GM12878 (cell line): ENCODE measurements at places on chromosomes 3 and 15. TPM values are rescaled to one million over a fixed set of nuclear protein-coding genes. Genes with fewer than 3 reads are reported as not detected.

Gene ANKRD63
- not detected in 2 replicates for total RNA-seq

Gene GOLGA8T
- not detected in 2 replicates for total RNA-seq

DNA sequence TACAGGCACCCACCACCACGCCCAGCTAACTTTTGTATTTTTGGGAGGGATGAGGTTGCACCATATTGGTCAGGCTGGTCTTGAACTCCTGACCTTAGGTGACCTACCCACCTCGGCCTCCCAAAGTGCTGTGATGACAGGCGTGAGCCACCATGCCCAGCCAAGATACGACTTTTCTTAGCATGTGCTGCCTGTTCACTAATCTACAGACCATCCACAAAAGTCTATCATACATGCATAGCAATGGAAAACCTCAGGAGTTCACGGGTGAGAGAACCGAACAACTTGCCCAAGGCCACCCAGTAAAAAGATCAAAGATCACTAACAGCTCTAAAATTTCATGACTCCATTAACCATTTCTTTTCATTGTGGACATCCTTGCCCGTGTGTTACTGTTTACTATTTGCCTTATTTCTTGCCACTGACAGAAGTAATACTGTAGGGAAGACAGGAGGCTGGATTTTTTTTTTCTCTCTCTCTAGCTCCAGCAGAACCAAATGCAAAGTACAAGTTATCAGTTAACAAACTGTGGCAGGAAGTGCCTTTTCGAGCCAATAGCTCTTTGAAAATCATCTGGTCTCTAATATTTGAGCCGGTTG, 92.3 kb downstream of the FOXP1 start:
- no peak for DNase-seq

DNA sequence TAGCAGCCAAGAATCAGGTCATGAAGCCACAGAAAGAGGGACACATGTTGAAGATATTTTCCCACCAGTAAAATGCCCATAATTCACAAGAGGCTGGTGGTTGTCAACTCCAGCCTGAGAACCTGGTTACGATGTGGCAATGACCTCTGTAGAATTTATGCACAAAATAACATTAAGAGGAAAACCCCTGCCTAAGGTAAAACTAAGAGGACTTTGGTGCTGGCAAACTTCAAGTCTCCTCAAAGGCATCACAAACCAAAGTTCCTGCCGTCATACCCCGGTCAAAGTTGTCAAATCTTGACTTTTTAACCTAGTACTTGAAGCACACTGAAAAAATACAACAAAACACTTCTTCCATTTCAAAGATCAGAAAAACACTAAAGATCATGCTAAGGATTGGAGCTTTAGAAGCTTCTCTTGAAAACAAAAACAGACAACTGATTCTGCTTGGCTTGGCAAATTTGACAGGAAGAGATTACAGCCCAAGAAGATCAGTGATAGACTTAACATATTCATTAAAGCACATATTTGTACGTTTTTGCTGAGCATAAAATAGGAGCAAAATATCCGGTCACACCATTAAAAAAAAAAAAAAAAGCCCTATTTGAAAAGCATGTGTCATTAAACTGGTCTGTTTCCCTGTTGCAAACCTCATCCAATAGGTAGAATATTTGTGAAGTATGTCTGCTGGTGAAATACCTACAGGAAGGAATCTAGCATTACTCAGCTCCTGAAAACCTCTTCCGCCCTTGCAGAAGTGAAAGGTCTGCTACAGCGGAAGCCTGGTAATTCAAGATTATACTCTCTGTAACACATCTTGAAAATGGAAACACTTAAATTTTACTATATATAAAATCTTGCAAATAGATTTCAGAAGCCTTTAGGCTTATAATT, 22.8 kb downstream of the EIF4E3 start:
- no peak for DNase-seq

Gene SLCO3A1
- 0.80 and 1.1 TPM in 2 replicates for total RNA-seq

DNA sequence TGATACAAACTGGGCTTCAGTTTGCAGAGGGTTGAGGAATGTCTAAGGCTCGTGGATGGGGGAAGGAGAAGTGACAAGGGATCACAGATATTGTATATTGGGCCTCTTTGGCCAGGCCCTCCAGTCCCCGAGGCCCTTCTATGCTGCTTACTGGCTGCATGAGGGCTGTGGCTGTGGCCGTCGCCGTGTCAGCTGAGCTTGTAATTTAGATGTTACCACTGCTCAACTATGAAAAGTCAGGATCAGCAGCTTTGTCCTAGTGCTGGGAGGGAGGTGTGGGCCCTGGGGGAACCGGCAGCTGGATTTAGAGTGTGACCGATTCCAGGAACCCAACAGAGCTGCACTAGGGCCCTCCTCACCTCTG, 51.6 kb downstream of the CACNA1D start:
- DNase-seq: no peak

DNA sequence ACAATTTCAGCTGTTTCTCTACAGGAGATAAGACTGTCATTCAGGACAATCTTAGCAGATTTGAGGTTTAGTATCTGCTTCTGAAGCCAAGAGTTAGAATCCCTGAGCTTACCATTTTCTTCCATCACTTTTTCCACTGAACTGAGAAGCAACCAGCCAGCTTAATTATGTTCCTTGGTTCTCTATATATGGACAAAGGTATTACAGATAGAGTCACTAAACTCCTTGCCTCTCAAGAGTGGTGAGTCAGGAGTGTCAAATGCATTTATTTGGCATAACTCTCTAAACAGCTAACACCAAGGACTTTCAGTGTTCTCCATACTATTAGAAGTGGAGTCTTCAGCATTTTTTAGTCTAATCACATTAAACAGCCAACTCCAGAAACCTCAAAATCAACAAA, 239.3 kb downstream of the ALCAM start:
- DNase-seq: no peak

GRCh38 chr3:1172644-1173043, 79.8 kb downstream of the CNTN6 start:
- DNase-seq: no peak

GRCh38 chr3:110026421-110026820, 689.1 kb upstream of the DPPA4 start:
- no peak for DNase-seq

DNA sequence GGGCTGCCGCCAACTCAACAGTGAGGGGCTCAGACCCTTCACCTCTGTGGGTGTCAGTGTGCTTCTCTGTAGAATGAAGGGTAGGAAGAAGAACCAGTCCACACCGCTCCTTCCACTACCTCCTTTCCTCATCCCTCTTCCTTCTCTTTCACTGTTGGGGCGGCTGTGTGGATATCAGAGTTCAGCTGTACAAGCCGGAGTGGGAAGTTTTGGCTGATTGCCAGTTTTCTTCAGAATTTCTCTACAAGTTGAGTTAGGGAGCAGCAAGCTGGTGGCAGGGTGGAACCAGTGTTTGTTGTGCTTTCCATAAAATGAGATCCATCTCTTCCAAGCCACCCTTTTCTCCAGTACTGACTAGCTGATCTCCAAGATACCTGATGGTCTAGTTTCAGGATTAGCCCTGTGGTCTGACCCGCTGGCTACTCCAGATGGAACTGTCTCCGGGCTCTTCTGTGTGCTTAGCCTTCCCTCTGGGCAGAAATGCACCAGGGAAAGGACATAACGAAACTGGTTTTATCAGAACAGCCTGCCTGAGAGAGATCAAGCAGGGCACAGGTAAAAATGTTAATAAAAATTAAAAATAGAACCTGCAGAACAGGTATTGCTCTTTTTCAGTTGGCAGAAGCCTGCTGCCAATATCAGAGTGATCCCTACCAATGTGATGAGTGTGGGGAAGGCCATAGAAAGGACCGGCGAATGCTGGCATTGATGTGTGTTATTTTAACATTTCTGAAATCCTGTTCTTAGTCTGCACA, 169.9 kb upstream of the TSC22D2 start:
- DNase-seq: no peak
